ENCODE measurements at places on chromosomes 7 and 10. TPM values are rescaled to one million over a fixed set of nuclear protein-coding genes. Genes with fewer than 3 reads are reported as not detected.

The INPP5F gene
- total RNA-seq = 186 TPM

The UPK3BL2 gene
- total RNA-seq = 11.4 TPM

The PDE6C gene
- not detected for total RNA-seq

The TMEM26 gene
- total RNA-seq = not detected

The ZNF277 gene
- 27.0 TPM for total RNA-seq

The MTERF1 gene
- total RNA-seq = 17.0 TPM

The PIK3CG gene
- total RNA-seq = not detected

The NAT16 gene
- 2.4 TPM for total RNA-seq

The C7orf33 gene
- not detected for total RNA-seq

The SAMD8 gene
- total RNA-seq = 32.8 TPM

The SPDYE1 gene
- total RNA-seq = not detected

The SLC39A12 gene
- total RNA-seq = not detected

The ATG9B gene
- total RNA-seq = 9.4 TPM

The ANXA8L1 gene
- not detected for total RNA-seq

The MALRD1 gene
- total RNA-seq = 0.27 TPM

The SKIDA1 gene
- 1.3 TPM for total RNA-seq

The SLC26A5 gene
- not detected for total RNA-seq

The GBX1 gene
- total RNA-seq = not detected

The SLC26A4 gene
- 0.34 TPM for total RNA-seq

The IFIT3 gene
- not detected for total RNA-seq

The ZNF736 gene
- 9.6 TPM for total RNA-seq

The IFIT2 gene
- not detected for total RNA-seq

The CFAP46 gene
- total RNA-seq = 5.2 TPM

The C10orf105 gene
- not detected for total RNA-seq

The SPDYE6 gene
- total RNA-seq = not detected

The CALHM2 gene
- total RNA-seq = 0.44 TPM

The ARMC10 gene
- 16.1 TPM for total RNA-seq

The AKR1C3 gene
- total RNA-seq = 0.49 TPM

The POP7 gene
- total RNA-seq = 35.8 TPM

The DENND2A gene
- 64.7 TPM for total RNA-seq

The PPP1R17 gene
- 657 TPM for total RNA-seq

The PNLIP gene
- total RNA-seq = not detected

The PRKAG2 gene
- total RNA-seq = 24.7 TPM

The MSRB2 gene
- 31.3 TPM for total RNA-seq

The NKX1-2 gene
- 0.59 TPM for total RNA-seq

The EEF1AKMT2 gene
- 18.4 TPM for total RNA-seq

The CXCL12 gene
- total RNA-seq = 2.2 TPM

Data from glutamatergic neuron (in vitro differentiated cells).